ENCODE measurements at places on chromosomes 13 and 19. TPM values are rescaled to one million over a fixed set of nuclear protein-coding genes. Genes with fewer than 3 reads are reported as not detected.

Gene TNFSF9
- 16.7 TPM for polyA plus RNA-seq

Gene STOML3
- polyA plus RNA-seq: not detected

Gene LHB
- polyA plus RNA-seq: not detected

Gene MYCBP2
- 15.8 TPM for polyA plus RNA-seq

GRCh38 chr13:114155926-114156883 lies 22.9 kb upstream of the CFAP97D2 start:
- no peak for DNase-seq

- peak; percentile 75 for DNase-seq
These were observed 1.1 kb downstream of the GYS1 start for GRCh38 chr19:48991873-48992580.

DNA sequence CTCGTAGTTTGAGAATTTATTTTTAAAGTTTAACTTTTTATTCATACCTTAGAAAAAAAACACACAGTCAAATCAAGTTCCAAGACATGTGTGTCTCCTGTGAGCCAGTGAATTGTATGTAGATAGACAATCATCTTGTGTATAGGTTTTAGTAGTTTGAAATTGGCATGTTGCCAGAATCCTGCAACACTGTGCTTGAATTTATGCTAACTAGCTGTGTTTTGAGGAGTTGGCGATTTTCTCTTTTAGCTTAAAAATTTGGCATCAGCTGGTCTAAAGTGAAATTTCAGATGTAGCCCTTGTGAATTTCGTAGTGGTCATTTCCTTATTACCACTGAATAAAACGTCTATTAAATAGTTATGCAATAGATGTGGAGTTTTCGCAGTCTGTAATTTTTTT lies 213.2 kb downstream of the ATP8A2 start:
- no peak for DNase-seq

DNA sequence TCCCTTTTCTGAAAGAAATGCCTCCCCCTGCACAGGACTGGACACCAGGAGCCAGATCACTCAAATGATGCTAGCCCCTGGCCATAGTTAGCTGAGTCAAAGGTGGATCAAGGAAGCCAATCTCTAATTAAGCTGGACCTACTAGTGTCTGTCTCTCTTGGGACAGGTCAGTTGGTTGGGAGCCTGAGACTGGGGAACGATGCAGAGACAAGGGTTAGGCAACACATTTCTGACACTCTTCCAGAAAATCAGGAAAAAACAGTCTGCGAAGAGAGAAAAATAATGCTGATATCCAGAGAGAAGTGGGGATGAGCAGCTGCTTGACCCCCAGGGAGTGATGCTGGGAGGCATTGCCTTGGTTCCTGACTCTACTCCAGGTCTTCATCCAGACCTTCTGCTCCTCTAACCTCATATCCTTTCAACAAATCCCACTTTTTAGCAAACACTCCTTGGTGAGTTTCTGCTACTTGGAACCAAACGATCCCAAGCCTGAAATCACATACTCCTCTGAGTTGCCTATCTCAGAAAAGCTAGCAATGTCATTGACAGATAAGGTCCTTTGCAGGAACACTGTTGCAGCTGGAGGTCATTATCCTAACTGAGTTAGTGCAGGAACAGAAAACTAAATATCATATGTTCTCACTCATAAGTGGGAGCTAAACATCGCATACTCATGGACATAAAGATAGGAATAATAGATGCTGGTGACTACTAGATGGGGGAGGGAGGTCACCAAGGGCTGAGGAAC lies 369.7 kb downstream of the COG6 start:
- no peak for DNase-seq

DNA sequence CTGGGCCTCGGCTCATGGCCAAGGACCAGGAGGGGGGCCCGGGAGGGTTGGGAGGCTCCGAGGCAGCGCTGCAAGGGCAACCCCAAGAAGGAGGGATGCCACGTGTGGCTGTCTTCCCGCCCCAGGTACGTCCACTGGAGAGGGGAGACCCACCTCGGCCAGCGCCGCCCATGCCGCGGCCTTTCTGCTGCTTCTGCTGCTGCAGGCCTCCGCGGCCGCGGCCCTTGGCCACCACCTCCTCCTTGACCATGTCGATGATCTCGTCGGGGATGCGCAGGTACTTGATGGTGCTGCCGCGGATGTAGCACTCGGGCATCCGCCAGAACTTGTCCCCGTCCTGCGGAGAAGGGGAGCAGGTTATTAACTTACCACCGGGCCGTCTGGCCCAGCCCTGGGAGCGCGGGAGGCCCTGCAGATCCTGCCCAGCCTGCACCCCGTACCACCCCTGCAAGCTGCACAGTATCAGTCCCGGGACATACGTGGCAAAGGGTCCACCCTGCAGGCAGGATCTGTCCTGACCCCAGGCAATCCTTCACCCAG lies 13.3 kb downstream of the LSM4 start:
- DNase-seq: no peak

GRCh38 chr19:19652482-19653295 lies 9.2 kb upstream of the GMIP start:
- no peak for DNase-seq
